ENCODE measurements at places on chromosomes 6 and 20.

DNA sequence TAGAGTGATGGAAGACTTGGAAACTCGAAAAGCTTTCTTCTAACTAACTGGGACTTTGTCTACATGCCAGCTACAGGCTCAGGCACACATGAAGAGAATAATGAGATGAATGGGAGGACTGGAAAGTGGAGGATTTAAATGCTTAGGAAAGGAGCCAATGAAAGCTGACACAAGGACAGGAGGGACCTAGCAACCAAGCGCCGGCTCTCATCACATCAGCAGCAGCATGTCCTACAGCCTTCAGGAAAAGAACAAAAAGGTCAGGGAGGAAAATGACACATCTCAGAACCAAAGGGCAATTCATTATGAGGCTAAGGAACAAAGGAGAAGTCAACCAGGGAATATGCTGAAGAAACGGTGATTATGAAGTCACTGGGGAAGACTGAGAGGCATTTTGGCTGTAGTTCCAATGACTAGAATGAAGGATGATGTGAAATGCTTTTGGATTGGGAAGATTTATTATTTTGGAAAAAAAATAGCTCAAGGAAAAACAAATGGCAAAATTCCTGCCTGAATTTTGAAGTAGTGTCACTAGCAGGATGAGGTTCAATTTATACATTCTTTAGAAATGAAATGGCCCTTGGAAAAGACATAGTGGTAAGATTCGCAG lies 5.7 kb downstream of the BACH2 start:
- DNase-seq = no peak

DNA sequence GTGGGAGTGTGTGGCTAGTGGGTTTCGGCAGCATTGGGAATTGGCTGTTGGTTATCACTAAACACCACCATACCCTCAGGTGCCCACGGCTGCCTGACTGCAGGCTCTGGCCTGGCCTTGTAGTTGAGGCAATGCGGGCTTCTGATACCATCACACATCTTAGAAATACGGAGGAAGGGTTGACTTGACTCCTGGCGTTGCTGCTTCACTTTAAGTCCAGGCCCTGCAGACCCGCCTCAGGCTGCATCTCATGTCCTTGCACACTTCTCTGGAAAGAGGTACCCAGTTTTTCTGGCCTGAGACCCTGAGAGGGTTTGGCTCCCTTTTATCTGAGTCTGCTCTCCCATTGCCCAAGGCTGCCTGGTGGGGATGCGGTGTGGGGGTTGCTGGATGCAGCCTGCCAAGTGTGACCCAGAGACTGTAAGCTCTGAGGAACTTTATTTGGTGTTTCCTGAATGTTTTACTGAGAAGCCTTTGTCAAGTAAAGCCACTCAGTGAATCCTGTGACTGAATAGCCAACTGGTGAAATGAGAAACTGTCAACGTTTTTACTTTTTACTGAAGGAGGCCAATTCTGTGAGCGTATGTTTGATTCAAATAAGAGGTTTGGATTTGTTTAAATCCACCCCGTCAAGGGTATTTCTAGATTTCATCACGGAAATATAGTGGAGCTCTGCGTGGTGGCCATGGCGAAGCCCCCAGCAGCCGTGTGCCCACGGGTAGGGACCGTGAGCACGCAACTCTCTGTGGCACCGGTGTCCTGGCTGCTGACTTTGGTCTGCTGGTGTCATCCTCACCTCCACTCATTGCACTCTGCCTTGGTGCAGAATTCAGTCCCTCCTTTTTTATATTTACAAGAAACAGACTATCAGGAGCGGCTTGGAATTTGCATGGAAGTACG lies 160.1 kb downstream of the DTNBP1 start:
- DNase-seq = no peak

GRCh38 chr6:5450073-5450472 lies 188.8 kb downstream of the FARS2 start:
- DNase-seq = no peak

- DNase-seq = no peak
Measured at GRCh38 chr6:45493761-45494160, 116.0 kb upstream of the SUPT3H start.

- no peak for DNase-seq
Measured at GRCh38 chr6:44396968-44397367, 9.5 kb downstream of the CDC5L start.

DNA sequence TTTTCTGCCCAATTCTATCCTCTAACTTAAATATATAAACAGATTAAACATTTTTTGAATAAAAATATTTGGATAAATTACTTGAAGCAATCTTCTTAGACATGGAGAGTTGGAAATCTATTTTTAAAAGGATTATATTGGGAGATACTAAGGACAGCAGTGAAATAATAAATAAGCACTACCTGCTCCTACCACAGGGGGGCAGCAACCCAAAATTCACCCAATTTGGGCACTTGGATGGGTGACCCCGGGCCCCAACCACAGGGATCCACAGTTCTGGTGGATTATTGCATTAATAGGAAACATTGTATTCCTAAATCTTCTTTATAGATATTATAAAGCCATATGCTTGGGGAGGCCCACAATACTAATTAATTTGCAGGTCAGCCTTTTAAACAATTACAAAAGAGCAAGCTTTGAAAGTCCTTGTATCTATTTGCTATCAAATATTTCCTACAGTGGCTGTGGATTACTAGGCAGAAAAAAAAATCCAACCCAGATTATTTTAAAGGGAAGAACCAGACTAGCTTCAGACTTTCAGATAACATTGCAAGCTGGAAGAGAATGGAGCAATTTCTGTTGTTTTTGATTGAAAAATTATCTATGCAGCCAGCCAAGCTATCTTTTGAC lies 66.4 kb upstream of the PDE10A start:
- peak; percentile 6 for DNase-seq

- no peak for DNase-seq
Measured at GRCh38 chr6:88135578-88136114, 30.5 kb downstream of the CNR1 start.

GRCh38 chr20:52234302-52235045 lies 42.9 kb upstream of the ZFP64 start:
- DNase-seq = no peak

- DNase-seq = no peak
Measured at GRCh38 chr6:73028893-73029450, 196.3 kb downstream of the KHDC1L start.

- no peak for DNase-seq
Measured at GRCh38 chr20:50380697-50381040, 129.5 kb upstream of the PTPN1 start.

DNA sequence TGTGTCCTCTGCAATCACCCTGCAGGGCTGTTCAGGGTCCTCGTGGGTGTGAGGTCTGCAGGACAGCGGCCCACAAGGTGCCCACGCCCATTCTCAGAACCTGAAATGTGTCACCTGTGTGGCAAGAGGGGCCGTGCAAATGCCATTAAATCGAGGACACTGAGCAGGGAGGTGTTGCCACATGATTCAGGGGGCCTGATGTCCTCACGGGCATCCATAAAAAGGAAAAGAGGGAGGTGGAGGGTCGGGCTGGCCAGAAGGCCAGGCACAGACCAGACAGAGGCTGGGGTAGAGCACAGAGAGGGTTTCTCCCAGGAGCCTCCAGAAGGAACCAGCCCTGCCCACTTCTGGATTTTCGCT lies 239.6 kb downstream of the ERMARD start:
- no peak for DNase-seq

- DNase-seq = no peak
Measured at GRCh38 chr6:135163440-135163738, 17.7 kb upstream of the MYB start.

DNA sequence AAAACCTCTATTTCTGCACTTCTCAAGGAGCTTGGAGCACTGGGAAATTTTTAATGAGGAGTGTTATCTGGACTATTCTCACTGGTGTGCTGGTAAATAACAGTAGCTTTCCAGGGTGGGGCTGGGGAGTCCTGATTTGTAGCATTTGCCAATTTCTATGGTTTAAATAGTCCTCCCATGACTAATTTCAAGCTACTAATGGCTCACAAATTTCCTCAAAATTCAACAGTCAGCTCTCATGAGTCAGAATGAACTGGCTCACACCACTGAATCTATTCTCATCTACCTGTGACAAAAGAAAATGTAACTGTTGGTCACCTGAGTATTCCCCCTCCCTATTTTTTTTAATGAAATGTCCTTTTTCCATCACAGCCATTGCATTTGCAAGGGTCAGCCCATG lies 449.6 kb downstream of the KIF16B start:
- no peak for DNase-seq

DNA sequence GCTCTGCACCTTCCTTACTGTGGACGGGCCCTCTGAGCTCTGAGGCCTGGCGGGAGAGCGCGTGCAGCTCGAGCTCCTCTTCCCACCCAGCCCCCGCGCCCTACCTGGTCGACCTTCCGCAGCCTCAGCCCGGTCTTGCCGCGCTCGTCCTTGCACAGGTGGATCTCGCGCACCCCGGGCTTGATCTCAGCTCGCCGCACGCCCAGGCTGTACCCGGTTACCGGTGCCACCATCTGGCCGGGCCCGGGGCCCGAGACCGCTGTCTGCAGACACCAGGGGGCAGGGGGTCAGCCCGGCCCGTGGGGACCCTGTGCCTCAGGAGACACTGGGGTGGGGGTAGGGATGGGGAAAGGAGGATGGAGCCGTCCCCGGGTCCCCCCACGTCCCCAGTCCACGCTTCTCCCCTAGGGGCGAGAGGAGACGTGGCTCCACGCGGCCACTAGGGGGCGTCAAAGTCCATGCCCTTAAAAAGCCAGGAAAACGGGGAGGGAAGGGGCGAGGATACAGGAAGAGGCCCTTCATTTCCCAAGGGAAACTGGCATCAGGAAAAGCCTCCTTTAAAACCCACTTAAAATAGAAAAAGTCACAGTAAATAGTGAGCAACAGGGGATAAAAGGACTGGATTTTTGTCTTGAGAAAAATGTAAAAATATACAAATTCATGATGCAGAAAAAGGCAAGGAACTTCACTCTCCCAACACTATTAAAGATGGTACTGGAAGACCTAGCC lies 15.5 kb downstream of the SDCBP2 start:
- peak; percentile 35 for DNase-seq

- DNase-seq = no peak
Measured at GRCh38 chr20:13296070-13296469, 75.0 kb downstream of the ISM1 start.

- DNase-seq = no peak
Measured at GRCh38 chr6:134589512-134589911, 271.6 kb upstream of the SGK1 start.

DNA sequence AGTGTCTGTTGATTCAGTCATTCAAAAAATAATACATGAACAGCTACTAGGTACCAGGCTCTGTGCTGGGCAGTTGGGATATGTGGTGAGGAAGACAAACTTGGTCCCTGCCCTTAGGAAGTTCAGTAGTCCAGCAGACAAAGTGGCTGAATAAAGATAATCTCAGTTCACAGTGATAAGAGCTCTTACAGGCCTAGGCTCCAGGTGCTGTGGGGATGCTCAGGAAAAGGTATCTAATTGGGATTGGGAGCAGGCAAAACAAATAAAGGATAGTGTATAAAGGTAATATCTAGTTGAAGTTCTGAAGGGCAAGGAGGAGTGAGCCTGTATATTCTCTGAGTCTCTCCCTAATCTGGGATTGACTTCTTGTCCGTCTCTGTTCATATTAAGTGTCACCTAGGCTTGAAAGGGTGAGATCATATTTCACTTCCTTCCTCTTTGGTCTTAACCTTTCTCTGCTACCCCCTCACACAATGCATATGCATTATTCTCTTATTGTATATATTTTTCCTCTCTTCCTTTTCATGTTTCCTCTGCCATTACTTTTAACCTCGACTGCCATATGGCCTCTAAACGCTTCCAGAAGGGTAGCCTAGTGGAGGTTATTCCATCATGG lies 13.5 kb downstream of the PTPN1 start:
- DNase-seq = no peak

- no peak for DNase-seq
Measured at GRCh38 chr20:45822857-45823256, 4.3 kb downstream of the TNNC2 start.

- peak; percentile 20 for DNase-seq
Measured at GRCh38 chr6:89412071-89413005, at the start of gene RRAGD. Gene RRAGD (minus strand): TSS chr6:89412273. CDS start chr6:89411993, 280 bp downstream.

- DNase-seq = no peak
Measured at GRCh38 chr6:96789871-96790270, 47.4 kb downstream of the GPR63 start.
